CD8-positive, alpha-beta memory T cell (primary cell): ENCODE measurements at places on chromosomes 7 and 10.

GRCh38 chr10:46001187-46001756 is 29.0 kb downstream of the TIMM23 start:
- DNase-seq, result no peak

DNA sequence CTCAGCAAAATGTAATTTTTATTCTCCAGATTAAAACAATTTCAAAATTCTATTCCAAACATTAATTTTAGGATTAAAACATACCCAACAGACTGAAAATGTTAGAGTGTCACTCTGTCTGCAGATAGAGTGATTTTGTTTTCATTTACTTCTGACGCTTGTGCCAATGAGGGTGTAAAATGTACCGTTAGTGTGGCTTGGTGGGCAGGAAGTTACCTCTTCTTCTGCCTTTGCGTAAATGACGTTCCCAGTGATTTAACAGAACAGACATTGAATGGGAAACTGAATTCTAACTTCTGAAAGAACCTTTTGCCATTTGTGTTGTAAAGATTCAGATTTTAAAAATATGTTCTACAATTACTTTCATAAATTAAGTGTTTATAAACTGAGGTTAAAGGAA is 47.0 kb upstream of the DRGX start:
- no peak for DNase-seq

DNA sequence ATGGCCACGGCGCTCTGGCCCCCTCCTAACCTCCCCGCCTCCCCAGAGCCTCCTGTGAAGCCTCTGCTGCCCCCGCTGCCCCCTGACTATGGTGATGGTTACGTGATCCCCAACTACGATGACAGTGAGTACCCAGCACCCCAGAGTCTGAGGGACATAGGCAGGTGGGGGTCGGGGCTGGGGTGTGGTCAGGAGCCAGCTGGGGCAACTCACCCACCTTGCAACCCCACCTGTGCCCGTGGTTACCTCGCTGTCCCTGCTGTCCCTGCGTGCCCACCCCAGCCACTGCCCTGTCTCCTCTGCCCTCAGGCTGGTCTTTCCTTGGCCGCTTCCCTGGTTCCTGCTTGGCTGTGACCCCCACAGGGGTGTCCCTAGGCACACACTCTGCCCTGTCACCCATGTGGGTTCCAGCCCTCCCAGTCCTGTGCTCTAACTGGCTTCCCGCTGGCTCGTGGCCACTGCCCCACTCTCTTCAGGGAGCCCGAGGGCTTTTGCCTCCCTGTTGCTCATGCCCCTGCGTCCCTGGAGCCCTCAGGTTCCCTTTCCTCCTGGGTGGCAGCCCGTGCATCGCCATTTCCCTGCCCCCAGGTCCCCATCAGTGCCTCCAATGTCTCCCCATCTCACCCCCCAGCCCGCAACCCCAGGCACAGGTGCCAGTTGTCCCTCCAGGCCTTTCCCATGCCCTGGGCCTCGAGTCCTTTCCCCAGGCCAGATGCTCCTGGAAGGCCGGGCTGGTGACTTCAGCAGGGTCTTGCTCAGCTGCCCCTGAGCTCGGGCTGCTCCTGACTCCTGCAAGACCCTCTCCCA is 4.0 kb downstream of the AEBP1 start:
- no peak for DNase-seq

DNA sequence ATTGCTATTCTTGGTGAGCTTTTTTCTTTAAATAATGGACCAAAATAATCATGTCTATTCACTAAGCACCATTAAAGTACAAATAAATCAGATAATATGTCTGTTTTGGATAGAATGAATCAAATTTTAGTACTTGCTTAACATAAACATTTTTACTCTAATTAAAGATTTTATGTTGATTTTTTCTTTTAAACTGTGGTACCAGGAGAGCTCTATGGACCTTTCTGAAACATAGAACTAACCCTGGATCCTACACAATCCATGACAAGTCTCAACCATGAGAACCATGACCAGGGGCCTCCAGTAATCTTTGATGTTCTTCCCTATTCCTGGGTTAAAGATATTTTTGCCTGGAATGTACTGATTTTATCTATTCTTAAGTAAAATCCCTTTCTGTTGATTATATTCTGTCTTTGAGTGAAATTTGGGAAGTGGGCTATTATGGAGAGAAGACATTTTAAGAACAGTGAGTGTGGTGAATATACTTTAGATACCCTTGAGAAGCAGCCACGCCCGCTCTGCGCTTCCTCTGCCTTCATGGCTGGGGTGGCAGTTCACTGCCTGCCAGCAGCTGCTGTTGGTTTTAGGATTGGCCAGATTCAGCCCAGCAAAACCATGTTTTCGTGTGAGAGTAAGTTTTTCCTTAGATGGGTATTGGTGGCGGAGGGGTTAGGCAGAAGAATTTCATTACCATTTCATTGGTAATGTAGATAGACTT is 42.2 kb upstream of the BHLHA15 start:
- no peak for DNase-seq

DNA sequence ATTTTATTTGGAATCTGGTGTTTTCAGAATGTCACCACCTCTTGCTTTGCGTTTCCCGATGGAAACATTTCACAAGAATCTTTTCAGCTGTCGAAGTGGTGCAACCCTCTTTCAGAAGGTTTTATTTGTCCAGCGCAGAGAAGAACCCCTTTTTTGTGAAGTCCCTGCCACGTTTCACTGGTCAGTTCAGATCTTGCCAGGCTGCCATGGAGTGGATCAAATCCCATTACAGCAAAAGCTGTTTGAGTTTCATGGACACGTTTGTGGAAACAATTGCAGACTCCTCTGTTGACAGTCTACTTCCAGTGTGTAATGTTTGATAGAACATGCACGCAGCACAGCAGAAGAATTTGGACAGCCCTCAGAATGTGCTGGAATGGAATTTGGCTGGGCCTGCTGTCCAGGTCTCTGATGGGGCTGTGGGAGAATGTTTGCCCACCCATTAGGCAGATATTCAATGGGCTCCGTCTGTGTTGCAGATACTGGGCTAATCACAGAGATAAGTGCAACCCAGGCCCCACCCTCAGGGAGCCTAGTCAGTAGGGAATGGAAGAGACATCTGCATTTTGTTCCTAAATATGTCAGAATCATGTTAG is 143.2 kb downstream of the GRK5 start:
- DNase-seq, result no peak

DNA sequence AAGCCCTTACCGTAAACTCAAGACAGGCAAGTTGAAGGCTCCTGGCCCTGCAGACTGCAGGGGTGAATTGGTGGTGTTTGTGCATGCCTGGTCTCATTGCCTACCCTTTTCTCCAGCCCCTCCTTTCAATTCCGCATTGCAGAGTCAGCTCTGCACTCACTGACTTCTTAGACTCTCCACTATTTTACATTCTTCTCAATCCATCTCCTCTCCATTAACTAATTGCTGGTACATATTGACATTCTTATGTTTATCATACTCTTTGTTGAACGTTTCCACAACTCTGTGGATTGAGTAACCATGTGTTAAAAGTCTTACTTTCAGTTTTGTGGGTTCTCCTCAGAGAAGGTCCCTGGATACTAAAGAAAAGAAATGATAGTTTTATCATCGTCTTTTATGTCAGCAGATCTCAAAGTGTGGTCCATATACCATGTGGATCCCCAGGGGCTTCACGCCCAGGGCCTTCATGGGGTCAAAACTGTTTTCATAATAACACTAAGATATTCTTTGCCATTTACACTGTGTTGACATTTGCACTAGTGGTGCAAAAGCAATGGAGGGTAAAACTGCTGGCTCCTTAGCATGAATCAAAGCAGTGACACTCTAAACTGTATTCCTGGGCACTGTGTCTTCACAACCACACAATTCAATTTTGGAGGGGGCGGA is 135.4 kb upstream of the FZD1 start:
- DNase-seq, result no peak

DNA sequence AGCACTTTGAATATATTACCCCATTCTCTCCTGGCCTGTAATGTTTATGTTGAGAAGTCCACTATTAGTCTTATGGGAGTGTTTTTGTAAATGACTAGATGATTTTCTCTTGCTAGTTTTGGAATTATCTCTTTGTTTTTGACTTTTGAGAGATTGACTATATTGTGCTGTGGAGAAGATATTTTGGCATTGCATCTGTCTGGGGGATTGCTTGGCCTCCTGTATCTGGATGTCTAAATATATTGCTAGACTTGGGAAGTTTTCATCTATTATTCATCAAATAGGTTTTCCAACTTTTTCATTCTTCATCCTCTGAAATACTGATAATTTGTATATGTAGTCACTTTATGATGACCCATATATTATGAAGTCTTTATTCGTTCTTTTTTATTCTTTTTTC is 277.1 kb upstream of the PCDH15 start:
- DNase-seq, result no peak

- DNase-seq, result no peak
Measured at GRCh38 chr10:99532687-99533495, at the start of gene NKX2-3. NKX2-3 (plus strand) TSS chr10:99532942; CDS start chr10:99533132, 190 bp downstream.

- DNase-seq, result no peak
Measured at GRCh38 chr10:269440-270074, 134.3 kb downstream of the ZMYND11 start.

GRCh38 chr7:47604496-47604890 is 22.6 kb upstream of the TNS3 start:
- no peak for DNase-seq

DNA sequence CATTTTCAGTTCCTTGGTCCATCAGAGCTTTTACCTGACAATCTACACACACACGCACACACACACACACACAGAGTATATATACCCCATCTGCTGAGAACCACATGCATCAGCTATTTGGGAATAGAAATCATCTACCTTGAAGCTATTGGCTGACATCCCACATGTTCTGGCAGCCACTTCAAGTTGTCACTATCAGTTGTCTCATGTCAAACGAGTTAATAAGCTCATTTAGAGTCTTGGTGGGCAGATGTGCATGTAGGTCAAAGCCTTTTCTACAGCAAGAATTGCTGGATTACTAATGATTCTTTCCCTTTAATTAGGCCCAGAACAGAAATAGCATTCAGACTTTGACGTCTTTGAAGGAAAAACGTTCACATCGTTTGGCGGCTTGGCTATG is 36.8 kb downstream of the COL28A1 start:
- no peak for DNase-seq

DNA sequence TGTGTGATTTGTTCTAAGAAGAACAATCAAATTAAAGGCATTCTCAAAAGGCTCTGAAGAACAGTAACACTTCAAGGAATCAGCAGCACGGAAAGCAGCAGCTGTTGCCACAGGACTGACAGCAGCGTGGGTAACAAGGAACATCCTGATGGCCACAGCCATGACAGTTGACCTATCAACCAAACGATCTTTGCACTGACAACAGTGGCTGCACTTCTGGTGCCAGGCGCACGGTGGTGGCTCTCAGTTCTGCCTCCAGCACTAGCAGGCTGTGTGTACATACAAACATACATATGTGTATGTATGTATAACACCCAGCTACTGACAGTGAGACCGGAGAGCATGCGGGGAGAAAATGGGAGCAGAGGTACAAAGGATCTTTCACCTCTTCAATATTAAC is 114.1 kb downstream of the ZFAND4 start:
- no peak for DNase-seq

- no peak for DNase-seq
Measured at GRCh38 chr10:115093776-115094408, 727 bp downstream of the ATRNL1 start.

- no peak for DNase-seq
Measured at GRCh38 chr10:76998451-76998850, 639.2 kb downstream of the KCNMA1 start.

DNA sequence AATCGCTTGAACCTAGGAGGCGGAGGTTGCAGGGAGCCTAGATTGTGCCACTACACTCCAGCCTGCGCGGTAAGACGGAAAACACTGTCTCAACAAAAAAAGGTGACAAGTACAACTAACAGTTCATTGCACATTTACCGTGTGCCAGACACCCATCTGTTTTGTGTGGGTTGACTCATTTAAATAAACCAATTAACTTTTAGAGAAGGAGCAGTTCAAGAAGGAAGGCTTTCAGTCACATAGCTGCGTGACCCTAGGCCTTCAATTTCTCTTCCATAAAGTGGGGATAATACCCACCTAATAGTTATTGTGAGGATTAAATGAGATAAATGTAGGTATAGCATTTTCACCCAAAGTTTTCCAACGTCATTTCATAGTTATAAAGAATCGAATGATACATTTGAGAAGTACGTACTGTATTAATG is 52.3 kb upstream of the KDM7A start:
- DNase-seq, result no peak

DNA sequence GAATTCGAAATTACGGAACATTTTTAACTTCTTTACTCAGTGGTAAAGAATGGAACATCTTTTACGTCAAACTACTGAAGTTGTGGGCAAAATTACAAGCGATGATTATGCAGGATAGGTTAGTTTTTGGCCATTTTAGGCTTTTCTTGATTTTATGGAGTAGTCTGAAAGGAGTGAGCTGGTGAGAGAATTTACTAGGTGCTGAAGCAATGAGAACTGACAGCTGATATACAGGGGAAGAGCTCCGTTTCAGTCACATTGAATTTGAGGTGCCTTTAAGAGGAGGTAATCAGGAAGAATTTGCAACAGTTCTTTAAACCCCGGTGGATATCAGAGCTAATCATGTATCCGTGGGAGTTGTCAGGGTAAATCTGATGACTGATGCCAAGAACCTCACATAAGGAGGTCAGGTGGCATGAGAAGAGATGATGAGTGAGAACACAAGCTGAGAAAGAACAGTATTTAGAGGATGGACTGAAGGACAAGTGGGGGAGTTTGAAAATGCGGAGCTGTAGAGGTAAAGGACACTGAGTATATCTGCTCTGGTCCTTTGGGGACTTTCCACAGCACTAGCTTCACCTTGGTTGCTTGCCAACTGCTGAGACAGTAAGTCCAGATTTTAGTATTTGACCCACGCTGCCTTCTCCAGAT is 104.3 kb downstream of the AHR start:
- DNase-seq, result no peak

DNA sequence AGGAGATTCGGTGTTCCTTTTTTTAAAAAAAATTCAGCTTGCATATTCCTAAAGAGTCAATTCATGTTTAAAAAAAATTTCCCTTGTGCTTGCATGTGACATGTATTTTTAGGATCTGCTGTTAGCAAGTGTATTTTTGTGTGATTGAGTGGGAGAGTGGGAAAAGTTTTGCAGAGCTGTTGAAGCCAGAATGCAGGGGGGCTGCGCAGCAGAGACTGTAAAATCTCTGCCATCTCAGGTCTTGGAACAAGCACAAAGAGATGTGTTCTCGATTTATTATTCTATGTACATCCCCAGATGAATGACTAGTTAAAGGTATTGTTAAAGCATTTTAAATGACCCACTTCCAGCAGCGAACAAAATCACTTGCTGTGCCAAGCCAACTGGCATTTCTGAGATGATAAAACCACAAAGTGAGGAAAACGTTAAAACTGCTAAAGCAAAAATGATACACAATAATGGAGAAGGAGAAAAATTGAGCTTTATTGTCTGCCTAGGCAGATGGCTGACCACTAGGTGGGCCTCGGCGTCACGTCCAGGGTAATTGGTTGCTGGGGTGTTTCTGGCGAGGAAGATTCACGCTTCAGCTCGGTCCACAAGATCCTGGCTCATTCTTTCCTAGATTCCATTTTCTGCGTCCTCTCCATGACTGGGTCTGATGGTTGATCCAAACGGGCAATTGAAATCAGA is 67.0 kb upstream of the ATRNL1 start:
- DNase-seq, result no peak

- no peak for DNase-seq
Measured at GRCh38 chr7:69177941-69178494, 420.3 kb upstream of the AUTS2 start.
